ENCODE measurements at places on chromosomes 3 and 15. TPM values are rescaled to one million over a fixed set of nuclear protein-coding genes. Genes with fewer than 3 reads are reported as not detected.

PLCH1 gene
- 13.2 TPM for total RNA-seq

ACVR2B gene
- total RNA-seq = 7.8 TPM

GATM gene
- 8.9 TPM for total RNA-seq

DNA sequence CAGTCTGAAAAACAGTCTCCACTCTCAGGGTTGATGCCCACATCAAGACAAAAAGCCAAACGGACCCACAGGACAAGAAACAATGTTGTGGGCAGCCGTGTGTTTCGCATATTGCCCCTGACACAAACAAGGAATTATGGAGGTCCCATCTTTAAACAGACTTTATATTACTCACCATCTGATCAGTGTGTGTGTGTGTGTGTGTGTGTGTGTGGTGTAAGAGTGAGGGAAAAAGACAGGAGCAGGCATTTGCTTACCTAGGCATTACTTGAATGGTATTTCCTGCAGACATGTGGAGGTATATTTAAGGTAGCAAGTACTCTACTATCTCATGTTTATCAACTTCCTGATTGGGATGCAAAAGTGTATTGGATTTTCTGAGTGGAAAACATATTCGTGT lies 136.3 kb downstream of the TMCO5A start:
- peak; percentile 31 for DNase-seq

- no peak for DNase-seq
These were observed 34.0 kb downstream of the FNDC3B start for GRCh38 chr3:172073262-172073915.

DNA sequence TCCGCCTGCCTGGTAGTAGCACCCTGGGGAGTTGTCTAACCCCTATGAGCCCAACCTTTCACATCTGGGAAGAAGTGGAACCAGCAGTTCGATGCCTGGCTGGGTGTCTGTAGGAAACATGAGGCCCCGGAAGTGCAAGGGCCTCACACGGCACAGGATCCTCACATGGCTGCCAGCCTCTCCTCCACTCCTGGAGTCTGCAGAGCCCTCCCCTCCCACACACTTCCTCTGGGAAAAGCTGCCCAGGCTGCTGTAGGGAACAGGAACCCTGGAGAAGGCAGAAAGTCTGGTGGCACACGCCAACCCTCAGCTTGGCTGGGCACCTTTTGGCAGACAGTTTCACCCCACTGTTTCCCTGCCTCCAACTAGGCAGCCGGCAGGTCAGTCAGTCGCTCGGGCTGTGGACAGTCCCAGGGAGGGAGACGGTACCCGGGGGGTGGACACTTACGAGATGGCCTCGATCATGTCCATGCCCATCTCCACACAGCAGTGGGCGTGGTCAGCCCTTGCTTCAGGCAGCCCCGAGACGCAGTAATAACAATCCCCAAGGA lies 118.4 kb downstream of the ADCY5 start:
- DNase-seq = no peak

DNA sequence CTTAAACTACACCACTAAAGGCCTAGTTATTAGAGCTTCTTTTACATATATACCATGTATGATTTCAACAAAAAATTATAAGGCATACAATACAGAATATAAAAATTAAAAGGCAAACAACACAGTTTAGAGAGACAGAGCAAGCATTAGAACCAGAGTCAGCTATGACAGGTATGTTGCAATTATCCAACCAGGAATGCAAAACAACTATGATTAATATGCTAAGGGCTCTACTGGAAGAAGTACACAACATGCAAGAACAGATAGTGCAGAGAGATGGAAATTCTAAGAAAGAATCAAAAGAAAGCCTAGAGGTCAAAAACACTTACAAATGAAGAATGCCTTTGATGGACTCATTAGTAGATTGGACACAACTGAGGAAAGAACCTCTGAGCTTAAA lies 39.6 kb downstream of the CCDC54 start:
- no peak for DNase-seq

DNA sequence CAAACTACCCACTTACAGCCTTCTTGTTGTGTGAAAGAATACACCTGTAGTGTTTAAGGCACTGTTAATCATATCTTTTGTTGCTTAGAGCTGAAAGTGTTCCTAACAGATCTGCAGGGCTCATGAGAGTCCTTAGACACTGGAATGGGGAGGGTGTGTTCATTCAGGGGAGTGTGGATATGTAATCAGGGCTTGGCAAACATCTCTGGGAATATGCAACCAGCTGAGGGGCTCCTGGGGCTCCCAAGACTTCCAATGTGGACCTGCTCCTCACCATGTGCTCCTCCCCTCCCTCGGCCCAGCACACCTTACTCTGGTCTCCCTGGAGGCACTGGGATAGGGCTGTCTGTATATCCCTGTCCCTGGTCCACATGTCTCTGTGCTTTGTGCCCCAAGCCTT lies 30.3 kb upstream of the MFSD1 start:
- DNase-seq = no peak
